ENCODE measurements at places on chromosomes 11 and 22.

DNA sequence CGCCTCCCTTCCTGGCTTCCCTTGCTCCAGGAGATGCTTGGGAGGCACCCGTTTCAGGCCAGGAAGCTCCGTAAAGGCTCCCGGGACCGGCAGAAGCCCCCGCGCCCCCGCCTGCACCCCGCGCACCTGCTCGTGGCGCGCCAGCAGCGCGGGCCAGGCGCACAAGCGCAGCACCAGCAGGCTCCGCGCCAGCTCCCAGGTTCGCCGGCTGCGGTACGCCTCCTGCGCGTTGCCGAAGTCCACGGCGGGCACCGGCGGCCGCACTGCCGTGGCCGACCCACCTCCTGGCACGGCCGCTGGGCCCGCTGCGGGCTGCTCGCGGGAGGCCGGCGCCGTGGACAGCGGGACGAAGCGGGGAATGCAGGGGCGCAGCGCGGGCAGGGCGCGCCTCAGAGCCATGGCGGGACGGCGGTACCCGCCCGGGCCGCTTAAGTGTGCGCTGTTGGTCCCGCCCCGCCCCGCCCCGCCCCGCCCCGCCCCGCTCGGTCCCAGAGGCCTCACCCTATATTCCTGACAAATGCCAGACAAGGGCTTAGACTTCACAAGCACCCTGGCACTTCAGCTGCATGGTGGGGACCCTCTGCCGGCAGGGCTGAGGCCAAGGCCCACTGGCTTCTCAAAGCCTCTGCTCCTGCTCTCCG lies at the start of gene PRODH:
PRODH (minus strand) TSS at position 405 of the 641 bp plus-strand sequence; CDS start at position 399, 6 bp downstream.
- no peak for DNase-seq

GRCh38 chr11:133922078-133922870 lies 34.5 kb downstream of the IGSF9B start:
- DNase-seq = no peak

DNA sequence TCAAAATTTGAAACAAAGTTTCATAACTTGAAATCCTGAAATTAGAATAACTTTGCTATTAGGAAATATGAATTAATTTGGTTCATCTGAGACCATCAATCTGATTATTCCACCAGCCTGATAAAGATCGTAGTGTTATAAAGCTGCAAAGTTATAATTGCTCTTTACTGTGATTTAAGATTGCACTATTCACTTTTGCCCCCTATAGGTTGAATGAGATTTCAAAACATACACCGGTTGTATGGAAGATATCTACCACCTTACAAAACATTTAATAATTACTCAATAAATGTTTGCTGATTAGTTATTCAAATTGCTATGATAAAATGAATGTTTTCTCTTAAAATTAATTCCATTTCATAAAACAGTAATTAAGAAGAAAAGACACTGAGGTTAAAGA lies 26.1 kb downstream of the APIP start:
- peak; percentile 45 for DNase-seq

DNA sequence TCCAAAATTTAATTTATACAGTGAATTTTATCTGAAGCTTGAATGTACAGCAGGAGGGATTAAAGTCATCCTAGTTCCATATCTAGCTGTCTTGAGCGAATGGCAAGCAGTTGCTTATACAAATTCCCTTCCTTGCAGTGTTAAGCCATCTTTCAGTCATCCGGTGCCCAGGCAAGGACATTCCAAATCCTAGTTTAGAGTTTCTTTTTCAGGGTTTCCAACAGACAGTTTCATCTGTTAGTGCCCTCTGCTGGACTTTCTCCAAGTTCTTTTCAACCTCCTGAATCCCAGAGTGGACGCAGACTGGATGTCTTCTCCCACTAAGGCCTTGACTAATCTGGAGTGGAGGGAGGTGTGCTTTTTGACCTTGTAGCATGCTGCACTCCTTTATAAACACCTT lies 45.4 kb downstream of the GRAMD1B start:
- DNase-seq = peak; percentile 73

GRCh38 chr22:40189997-40190396 lies 12.3 kb downstream of the TNRC6B start:
- no peak for DNase-seq

DNA sequence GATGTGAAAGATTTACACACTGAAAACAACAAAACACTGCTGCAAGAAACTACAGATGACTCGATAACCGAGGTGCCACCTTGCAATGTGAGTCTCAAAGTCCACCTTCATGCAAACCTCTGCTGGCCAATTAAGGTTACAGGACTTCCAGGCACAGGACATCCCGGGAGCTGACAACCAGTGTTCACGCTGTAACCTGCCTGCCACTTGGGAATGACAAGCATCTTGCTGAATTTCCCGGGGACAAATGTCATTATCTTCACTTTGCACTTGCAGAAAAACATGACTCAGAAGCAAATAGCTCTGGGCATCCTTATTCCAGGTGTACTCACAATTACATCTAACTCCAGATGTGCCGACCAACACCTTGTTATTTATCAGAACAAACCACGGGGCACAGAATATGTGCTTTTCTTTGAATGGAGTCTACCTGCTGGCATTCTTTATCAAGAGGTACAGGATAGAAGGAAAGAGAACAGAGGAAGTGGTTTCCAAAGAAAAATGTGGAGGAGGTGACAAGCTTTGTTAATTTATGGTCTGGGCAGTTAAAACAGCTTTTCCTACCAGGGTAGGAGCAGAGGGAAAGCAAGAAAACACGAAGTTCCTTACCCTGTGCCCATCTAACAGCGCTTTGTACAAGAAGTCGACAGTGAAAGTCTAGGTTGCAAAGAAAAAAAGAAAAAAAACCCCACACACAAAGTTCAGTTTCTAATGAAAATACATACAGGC lies 72.3 kb downstream of the SHANK2 start:
- no peak for DNase-seq

All from dermis blood vessel endothelial cell (primary cell).